ENCODE measurements at places on chromosomes 16 and 17. TPM values are rescaled to one million over a fixed set of nuclear protein-coding genes. Genes with fewer than 3 reads are reported as not detected.

GRCh38 chr16:16938980-16939379, 531.8 kb downstream of the XYLT1 start:
- DNase-seq = no peak

- no peak for DNase-seq
These were observed 18.9 kb downstream of the CACNA1G start for GRCh38 chr17:50579399-50579798.

DNA sequence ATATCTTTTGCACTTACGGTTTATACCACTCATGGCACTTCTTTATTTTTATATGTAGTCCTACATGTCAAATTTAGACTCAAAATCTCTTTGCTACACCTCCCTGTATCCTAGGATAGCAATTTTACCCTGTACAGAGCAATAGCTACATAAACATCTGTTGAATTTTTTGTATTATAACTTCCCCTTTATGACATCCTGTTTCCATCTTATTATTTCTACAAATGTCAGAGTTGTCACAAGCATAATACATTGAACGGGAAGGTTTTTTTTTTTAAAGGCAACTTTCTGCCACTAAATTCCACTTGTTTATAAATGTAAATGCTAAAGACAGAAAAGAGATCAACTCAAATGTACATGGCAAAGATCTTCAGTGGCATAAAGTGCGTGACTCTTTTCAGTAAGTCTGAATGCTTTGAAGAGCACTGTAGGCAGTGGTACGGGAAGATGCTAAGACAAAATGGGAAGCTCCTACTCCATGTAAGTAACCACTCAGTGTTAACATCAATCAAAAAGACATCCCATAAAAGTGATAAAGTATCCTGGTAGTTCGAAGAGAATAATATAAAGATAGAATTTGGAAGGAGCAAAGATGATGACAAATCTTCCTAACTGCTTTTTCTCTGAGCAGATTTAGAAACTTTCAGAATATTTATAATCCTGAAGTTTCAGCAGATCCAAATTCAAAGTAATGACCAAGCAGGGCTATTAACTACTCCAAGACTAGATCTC, 26.8 kb downstream of the GNA13 start:
- no peak for DNase-seq

DNA sequence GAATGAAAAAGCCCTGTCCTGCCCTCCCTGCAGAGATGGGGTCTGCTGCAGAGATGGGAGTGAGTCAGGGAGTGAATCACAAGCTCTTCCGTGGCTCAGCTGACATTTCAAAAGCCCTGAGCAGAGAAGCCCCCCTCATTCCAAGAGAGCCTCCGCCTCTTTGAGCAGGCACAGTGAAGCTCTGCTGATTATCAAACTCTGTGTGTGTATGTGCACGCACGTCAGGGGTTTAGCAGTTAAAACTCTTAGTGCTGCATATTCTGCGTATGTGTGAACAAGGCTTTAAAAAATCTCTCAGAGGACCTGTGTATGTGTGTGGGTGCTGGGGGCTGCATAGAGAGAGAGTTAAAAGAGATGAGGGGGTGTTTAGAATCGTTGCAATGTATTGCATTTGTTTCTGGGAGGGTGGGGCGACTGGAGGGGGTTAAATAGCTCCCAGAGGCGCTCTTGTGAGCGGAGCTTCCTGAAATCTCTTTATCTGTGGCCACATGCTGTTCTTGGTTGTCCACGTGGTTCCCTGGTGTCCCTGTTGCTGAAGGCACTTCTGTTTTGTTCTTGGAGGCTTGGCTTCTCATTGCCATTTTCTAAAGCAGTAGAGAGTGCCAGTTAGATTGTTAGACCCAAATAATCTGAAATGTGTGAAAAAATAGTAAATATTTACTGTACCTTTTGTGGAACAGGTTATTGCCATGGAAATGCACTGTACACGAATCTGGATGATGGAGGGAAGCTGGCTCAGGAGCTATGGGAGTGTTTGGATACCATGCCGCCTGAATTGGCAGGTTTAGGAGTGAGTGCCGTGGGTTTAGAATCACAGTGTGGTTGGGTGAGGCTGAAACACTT, 116.6 kb downstream of the PRKCB start:
- peak; percentile 9 for DNase-seq

- no peak for DNase-seq
These were observed 19.0 kb downstream of the IRF8 start for GRCh38 chr16:85917959-85918358.

DNA sequence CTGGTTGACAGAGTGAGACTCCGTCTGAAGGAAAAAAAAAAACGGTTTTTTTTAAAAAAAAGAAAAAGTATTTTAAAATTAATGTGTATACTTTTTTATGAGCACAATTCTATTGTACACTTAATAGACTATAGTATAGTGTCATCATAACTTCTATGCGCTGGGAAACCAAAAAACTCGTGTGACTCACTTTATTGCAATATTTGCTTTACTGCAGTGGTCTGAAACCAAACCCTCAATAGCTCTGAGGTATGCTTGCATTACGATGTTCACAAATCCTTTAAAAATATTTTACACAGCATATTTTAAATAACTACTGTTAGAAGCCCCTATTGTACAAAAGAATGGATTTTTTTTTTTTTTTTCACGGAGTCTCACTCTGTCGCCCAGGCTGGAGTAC, 12.4 kb upstream of the MAP2K6 start:
- DNase-seq = no peak

DNA sequence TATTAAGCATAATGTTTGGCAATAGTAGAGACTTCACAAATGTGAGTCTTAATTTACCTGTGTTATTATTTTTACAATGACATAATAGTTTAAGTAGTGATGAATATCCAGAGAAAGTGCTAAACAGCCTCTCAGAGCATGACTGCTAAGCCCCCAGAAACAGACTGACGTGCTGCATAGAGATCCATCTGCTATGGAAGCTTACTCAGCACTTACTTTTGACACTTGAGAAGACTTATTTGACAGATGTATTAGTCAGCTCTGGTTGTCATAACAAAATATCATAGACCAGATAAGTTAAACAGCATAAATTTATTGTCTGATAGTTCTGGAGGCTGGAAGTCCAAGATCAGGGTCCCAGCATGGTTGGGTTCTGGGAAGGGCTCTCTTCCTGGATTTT, 334.9 kb upstream of the MON1B start:
- no peak for DNase-seq

DNA sequence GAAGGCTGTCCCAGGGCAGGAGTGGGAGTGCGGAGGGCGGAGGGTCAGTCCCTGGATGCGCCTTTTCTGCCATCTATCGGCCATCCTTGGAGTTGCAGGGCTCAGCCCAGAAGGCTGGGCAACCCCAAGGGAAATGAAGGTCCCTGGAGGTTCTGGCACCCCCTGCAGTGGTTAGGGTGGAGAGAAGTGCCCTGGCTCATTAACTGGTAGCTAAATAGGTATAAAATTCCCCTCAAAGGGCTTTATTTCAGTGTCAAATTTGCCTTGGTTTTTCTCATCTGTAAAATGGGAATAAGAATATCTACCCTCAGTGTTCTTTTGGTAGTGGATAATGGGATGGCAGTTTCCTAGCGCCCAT, 22.4 kb downstream of the C17orf75 start:
- DNase-seq = peak; percentile 81

GRCh38 chr16:4938683-4939030, 1.7 kb upstream of the PPL start:
- DNase-seq = no peak

DNA sequence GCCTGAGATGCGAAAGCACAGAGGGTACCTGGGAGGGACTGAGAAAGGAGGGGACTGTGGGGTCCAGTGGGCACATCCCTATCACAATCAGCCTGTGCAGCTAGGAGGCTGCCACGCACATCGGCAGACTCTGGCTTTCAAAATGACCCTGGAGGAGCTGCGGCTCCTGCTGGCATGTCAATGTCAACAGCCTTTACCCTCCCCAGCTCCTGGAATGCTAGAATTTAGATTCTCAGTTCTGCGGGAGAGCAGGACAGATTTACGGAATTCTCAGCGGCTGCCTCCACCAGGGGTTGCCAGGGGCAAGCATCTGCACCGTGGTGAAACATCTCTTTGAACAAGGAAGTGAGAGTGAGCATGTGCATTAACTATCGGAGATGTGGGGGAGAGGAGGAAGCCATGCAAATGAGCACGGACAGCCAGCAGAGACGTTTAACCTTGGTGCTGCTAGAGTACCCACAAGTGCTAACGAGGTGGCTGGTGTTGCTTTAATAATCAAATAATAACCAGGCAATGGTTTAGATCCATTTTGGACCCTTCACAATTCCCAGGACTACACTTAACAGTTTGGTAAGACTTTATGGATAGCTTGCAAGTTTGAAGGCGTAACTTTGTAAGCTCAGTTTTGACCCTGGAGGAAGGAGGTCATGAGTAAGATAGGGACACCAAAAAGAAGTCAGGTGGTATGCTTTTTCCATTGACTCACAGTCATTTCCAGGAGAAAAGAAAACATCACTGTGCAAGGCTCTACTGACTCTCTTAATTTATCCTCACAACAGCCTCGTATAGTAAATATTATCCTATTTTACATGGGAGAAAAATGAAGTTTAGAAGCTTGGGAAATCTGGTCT, 54.1 kb downstream of the XYLT1 start:
- peak; percentile 52 for DNase-seq

DNA sequence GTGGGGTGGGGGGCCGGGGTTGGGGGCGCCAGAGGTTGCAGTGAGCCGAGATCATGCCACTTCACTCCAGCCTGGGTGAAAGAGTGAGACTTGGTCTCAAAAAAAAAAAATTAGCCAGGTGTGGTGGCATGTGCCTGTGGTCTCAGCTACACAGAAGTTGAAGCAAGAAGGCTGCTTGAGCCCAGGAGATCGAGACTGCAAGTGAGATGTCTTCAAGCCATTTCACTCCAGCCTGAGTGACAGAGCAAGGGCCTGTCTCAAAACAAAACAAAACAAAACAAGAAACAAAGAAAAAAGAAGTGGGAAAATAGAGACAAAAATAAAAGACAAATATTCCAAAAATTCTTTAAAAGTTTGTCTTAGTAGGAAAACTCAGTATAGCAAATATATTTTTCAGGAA, 135.1 kb upstream of the CORO6 start:
- no peak for DNase-seq

DNA sequence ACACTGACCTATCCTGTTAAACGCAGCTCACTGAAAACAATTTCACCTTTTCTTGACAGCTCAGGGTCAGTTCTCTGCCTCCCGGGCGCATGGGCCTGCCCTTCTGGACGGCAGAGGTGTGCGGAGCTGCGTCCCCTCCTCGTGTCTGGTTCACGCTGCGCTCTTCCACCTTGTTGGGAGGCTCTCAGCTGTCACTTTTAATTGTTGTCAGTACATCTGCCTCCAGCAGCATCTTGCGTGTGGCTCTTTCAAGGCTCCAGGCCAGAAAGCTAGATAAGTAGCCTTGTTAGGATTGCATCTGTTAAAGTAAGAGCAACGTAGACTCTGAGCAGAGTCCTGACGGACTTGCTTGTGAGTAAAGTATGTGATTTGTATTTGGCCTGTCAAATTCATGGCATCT, 59.4 kb downstream of the MGAT5B start:
- no peak for DNase-seq

DNA sequence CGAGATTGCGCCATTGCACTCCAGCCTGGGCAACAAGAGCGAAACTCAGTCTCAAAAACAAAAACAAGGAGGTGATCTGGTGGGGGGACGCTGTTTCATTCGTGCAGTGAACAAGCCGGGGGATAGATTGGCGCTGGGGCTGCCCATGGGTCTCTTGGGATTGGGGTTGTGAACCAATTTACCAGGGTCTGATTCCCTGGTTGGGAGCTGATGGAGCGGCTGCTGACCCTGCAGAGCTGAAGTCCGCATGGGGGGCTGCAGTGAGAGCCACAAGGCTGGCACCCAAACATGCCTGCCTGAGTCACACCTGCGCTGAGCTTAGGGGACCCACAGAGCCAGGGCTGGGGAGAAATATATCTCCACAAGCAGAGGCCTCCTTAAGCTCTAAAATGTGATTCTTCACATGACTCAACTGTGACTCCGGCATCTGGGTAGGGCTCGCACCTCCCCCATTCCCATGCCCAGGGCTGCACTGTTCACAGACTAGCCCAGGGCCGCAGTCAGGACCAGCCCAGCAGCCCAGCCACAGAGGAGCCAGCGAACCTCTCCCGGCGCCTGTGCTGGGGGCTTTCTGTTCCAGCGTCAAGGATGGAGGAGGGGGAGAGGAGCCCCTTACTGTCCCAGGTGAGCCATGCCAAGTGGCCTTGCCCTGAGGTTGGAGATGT, 5.0 kb downstream of the TSPAN10 start:
- no peak for DNase-seq

GRCh38 chr16:78147911-78148401, 48.5 kb downstream of the WWOX start:
- no peak for DNase-seq

GRCh38 chr16:68227183-68227793, 8.6 kb downstream of the ESRP2 start:
- no peak for DNase-seq

GRCh38 chr17:82752371-82753200, 721 bp downstream of the TBCD start:
- no peak for DNase-seq

The KRTAP4-4 gene
- not detected for total RNA-seq

The TMEM100 gene
- total RNA-seq = 2.6 TPM

The GPR142 gene
- not detected for total RNA-seq

The SOX8 gene
- 0.28 TPM for total RNA-seq

The ANKS4B gene
- total RNA-seq = not detected
